Gastroesophageal sphincter (tissue), 4 donors: ENCODE measurements at places on chromosomes 13 and 19.
A peak's percentile ranks its signal among the peaks of the same experiment; 100 is the strongest.

DNA sequence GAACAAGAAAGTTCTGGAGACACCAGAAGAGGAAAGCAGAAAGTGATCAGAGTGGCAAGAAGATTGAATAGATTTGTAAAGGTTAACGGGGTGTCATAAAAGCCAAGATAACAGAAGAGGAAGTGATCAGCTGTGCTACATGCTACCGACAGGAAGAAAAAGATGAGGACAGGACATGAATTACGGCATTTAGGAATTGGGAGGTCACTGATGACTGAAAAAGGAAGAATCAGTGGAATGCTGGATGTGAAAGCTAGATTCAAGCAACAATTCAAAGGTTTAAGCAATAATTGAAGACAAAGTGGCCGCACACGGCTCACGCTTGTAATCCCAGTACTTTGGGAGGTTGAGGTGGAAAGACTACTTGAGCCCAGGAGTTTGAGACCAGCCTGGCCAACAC lies 15.1 kb downstream of the ZNF160 start:
- ATAC-seq: no peak

DNA sequence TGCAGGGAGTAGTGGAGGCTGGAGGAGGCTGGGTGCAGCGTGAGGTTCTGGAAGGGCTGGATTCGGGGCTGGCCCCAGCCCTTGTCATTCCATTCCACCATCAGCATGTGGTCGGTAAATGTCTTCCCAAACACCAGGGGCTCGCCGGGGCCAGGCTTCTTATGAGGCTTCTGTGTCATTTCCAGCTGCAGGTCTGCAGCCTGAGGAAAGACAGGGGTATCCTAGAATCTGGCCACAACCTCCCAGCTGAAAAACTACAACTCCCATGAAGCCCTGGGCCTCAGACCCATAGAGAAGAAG lies 4.4 kb downstream of the BCAT2 start:
- ATAC-seq: no peak

GRCh38 chr19:56690670-56691069 lies 19.1 kb upstream of the ZNF835 start:
- ATAC-seq: no peak

- ATAC-seq: no peak
Observed at GRCh38 chr19:32018014-32018413, 327.4 kb upstream of the ZNF507 start.

- peak; percentile 92 for ATAC-seq
Observed at GRCh38 chr13:28819735-28820098, 422 bp upstream of the MTUS2 start.

GRCh38 chr19:40549007-40549708 lies 27.5 kb upstream of the SHKBP1 start:
- no peak for ATAC-seq

DNA sequence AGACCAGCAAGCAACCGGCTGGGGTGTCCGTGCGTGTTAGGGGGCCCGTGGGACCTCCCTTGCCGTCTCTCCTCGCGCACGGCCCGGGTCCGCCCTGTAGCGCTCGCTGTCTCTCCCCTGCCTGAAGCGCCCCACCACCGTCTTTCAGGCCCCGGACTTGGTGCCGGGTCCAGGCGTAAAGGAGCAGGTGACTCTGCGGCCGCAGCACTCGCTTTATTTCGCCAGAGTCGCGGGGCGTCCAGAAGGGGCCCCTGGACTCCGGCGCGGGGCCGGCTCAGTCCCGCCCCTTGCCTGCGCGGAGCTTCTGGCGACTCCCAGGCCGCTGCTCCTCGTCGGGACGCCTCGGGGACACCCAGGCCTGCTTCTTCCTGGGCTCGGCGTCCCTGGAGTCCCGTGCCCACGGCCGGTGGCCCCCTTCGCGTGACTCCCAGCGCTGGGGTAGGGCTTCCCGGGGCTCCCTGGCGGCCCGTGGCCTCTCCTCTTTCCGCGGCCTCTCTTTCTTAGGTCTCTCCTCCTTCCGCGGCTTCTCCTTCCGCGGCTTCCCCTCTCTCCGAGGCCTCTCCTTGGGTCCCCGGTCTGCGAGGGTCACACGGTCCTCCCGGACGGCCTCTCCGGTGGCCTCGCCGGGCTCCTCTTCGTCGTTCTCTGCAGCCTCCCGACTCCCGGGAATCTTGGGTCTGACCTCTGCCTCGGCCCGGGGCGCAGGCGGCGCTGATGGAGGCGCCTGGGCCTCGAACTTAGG lies 3.1 kb downstream of the AMH start:
- ATAC-seq: no peak

- ATAC-seq: no peak
Observed at GRCh38 chr19:2034729-2035589, 16.1 kb downstream of the MKNK2 start.
